ENCODE measurements at places on chromosomes 6 and 20.
A peak's percentile ranks its signal among the peaks of the same experiment; 100 is the strongest.

DNA sequence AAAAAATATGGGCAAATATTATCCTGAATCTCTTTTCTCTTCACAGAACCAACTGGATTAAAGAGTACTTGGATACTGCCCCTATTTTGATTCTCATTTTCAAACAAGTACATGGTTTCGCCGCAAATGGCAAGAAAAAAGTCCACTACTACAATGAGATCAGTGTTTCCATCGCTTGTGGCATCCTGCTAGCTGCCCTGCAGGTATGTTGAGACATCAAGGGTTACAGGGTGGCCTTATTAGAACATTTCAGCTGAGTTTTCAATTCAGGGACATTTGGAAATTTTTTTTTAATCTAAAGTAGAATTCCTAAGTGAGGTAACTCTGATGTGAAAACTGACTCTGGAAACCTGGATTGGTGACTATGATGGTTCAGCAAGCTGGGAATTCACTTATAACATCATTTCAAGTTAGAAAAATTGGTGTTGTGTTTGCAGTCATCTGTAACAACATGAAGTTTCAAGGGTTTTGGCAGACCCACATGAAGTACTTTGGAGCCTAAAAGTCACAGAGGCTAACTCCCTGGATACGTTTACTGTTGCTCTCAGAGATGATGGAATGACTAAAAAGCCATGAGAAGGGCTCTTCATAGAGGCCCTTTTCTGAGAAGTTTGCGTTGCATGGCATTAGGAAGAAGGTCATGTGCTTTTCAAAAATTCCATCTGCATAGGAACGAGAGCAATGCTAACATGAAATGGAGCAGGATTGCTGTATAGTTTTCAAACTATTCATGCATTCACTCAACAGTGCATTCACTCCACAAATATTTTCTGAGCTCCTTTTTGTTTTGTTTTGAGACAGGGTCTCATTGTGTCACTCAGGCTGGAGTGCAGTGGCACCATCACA is 25.5 kb downstream of the IYD start:
- DNase-seq, result no peak

DNA sequence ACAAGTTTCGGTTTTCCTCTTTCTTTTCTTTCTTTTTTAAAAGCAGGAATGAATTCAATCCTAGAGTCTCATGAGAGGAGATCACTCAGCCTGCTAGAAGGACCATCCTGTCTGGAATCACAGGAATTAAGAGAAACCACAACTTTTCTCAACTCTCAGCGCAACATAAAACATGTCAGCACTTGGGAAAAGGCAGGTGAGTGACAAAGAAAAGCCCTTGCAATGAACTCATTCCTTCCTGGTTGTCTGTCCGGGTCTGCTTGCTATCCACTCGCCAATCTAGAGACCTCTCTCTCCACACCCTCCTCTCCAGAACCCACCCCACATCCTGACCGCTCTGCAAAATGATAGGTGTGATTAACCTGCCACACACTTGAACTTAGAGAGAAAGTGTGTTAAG is 253.8 kb downstream of the LY86 start:
- DNase-seq, result no peak

GRCh38 chr20:58021481-58021880 is 207.0 kb downstream of the ANKRD60 start:
- no peak for DNase-seq

- DNase-seq, result peak; percentile 74
These were observed 33.1 kb upstream of the SMOC2 start for GRCh38 chr6:168407842-168408241.

- DNase-seq, result no peak
These were observed 98.5 kb upstream of the SCGN start for GRCh38 chr6:25553502-25553901.

GRCh38 chr6:97068211-97068610 is 143.7 kb downstream of the KLHL32 start:
- no peak for DNase-seq

GRCh38 chr6:117143647-117144046 is 121.7 kb upstream of the VGLL2 start:
- DNase-seq, result no peak

DNA sequence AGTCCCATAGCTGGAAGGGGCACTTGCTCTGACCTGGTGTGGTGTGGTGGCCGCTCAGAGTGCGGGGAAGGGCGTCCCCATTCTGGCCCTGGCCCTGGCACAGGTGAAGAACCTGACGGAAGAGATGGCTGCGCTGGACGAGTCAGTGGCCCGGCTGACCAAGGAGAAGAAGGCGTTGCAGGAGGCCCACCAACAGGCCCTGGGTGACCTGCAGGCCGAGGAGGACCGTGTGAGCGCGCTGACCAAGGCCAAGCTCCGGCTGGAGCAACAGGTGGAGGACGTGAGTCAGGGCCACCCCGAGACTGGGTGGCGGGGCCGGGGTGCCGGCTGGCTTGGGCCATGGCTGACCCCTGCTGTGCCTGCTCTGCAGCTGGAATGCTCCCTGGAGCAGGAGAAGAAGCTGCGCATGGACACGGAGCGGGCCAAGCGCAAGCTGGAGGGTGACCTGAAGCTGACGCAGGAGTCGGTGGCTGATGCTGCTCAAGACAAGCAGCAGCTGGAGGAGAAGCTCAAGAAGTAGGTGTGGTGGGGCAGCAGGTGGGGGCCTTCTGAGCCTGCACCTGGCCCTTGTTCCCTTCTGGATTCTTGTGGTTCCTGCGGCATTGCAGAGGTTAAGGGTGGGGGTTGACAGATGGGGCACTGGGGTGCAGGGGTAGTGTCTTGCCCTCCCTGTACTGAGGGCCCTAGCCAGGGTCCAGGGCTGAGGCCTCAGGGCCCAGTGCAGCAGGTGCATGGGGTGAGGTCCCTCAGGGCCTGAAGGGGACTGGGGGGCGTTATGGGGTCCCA is 40.8 kb downstream of the MYH7B start:
- DNase-seq, result no peak

DNA sequence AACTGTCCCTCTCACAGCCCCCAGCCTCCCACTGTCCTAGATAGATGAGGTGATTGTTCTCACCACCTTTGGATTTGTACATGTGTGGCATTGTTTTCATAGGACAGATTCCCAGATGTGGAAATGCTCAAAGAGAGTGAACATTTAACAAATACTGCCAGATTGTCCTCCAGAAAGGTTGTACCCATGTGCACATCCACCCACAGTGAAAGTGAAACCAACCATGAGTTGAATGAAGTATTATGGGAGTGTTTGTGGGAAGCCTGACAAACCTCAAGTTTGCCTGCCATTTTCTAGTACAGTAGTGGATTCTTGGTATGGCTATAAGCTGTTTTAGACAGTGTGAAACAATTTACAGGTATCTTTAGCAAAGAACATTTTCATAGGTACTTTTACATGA is 42.7 kb downstream of the ANKRD6 start:
- no peak for DNase-seq

GRCh38 chr6:15531973-15532372 is 130.9 kb downstream of the DTNBP1 start:
- peak; percentile 57 for DNase-seq

- DNase-seq, result no peak
These were observed 96.5 kb downstream of the ADGRG6 start for GRCh38 chr6:142398353-142398752.

DNA sequence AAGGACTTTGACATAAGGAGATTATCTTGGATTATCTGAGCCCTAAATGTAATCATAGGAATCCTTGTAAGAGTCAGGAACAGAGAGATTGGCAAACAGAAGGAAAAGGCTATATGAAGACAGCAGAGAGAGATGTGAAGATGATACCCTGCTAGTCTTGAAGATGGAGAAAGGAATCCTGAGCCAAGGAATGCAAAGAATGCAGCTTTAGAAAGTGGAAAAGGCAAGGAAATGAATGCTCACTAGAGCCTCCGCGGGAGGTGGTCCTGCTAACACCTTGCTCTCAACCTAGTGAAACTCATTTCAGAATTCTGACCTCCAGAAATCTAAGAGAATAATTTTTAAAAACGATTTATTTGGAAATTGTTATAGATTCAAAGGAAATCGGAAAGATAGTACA is 117.1 kb downstream of the TBXT start:
- DNase-seq, result no peak
